Activated T-cell treated with anti-CD3 and anti-CD28 coated beads, Interleukin-2, amount 50 U/mL, for 24 hours (primary cell): ENCODE measurements at places on chromosomes 7 and 10.

- DNase-seq, result no peak
Measured at GRCh38 chr7:1725199-1725690, 55.2 kb downstream of the ELFN1 start.

DNA sequence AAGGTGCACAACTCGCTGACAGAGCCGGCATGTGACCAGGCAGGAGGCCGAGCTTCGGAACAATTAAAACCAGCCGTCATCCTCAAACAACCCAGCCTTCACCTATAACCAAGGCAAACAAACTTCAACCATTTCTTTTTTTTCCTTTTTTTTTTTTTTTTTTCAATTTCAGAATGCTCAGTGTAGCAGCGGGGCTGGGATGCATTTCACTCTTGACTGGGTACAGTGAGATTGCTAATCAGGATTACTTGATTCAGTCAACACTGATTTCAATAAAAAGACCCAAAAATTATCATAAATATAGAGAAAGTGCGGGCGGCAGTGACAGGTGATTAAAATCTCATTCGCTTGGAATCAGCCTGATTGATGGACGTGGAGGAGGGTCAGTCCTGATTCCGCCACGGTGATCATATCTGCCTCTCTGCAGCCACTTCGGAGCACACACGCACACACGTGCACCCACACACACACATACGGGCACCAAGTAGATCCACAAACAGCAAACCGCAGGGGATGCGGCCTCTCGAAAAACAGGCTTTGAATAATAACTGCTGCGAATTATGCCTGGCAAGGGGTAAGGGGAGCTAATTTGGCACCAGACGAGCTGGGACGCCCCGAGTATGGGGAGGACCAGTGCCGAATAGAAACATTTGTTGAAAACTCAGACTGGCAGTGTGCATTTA is 31.2 kb downstream of the EBF3 start:
- no peak for DNase-seq

DNA sequence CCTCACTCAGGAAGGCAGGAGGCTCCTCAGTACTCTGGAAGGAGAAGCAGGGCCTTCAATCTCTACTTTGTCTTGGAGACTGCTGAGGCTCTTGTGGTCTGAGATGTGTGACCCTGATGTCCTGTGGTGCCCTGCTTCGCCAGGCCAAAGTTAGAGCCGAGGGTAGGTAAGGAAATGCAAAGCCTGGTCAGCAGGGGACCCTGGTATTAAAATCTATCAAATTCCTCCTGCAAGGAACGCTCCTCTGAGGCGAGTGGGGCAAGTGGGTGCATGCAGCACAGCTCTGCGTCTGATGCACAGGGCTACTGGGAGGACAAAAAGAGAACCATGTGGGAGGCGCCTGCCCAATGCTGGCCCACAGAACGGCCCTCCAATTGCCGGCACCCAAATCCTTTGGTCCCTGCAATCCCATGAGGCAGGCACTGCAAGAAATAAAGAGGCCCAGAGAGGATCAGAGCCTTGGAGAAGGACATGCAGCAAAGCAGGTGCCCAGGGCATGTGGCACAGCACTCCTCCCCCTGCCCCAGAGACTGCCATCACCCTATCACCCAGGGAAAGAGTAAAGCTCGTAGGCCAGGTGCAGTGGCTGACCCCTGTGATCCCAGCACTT is 23.1 kb upstream of the ZMIZ1 start:
- DNase-seq, result peak; percentile 25

- no peak for DNase-seq
Measured at GRCh38 chr10:110872984-110873923, 1.5 kb downstream of the PDCD4 start.

DNA sequence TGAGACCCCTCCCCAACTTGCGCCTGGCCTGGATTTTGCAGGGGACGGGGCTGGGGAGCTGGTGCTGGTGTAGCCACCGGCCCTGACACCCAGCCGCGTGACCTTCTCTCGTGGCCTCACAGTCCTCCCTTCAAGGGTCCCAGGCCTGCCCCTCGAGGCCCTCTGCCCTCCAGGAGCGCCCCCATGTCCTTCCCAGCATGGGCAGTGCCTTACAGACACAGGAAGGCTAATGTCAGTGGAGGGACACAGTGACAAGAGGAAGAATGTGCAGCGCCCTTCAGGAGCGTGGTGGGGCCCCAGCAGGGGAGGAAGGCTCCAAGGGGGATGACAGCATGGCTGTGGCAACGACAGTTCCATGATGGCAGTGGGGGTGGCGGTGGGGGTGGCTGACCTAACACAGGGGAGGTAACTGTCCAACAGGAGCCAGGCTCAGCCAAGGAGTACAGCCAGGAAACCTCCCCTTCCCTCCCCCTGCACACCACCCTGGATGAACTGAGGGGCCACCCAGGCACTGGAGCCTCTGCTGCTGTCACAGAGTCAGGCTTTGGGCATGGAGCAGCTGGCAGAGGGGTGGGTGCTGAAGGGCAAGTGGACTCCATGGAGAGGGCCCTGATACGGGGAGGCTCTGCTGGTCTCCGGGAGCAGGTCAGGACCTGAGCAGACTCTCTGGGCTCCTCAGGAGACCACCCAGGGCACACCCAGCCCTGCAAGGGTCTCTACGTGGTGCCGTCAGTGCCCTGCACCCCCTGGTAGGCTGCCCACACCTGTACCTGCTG is 76.0 kb upstream of the RET start:
- DNase-seq, result no peak

- no peak for DNase-seq
Measured at GRCh38 chr7:55555160-55555559, 17.1 kb downstream of the VOPP1 start.

- no peak for DNase-seq
Measured at GRCh38 chr7:44134943-44135628, 6.0 kb downstream of the MYL7 start.

- no peak for DNase-seq
Measured at GRCh38 chr7:2222516-2222915, 10.2 kb downstream of the MAD1L1 start.

- no peak for DNase-seq
Measured at GRCh38 chr10:118473305-118473960, 122.0 kb downstream of the PRLHR start.

- DNase-seq, result no peak
Measured at GRCh38 chr7:51033727-51034520, 251.2 kb upstream of the GRB10 start.

DNA sequence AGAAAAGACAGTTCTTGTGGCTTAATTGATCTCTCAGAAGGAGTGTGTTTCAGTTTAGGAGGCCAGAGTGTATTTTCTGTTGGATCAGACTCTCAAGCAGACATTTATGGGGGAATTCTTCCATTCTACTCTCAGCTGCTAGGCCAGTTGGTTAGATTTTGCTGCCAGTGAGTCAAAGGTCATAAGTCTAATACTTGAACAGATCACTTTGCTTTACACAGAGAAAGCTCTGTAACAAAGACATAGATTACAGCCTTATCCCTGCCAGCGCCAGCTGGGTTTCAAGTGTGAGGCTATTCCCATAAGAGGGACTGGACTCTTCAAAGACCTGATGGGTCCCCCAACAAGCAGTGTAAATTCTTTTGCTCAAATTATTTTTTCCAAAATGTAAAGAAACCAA is 145.6 kb upstream of the SEMA3C start:
- DNase-seq, result no peak

- DNase-seq, result no peak
Measured at GRCh38 chr7:85183296-85183695, 3.6 kb downstream of the SEMA3D start.

DNA sequence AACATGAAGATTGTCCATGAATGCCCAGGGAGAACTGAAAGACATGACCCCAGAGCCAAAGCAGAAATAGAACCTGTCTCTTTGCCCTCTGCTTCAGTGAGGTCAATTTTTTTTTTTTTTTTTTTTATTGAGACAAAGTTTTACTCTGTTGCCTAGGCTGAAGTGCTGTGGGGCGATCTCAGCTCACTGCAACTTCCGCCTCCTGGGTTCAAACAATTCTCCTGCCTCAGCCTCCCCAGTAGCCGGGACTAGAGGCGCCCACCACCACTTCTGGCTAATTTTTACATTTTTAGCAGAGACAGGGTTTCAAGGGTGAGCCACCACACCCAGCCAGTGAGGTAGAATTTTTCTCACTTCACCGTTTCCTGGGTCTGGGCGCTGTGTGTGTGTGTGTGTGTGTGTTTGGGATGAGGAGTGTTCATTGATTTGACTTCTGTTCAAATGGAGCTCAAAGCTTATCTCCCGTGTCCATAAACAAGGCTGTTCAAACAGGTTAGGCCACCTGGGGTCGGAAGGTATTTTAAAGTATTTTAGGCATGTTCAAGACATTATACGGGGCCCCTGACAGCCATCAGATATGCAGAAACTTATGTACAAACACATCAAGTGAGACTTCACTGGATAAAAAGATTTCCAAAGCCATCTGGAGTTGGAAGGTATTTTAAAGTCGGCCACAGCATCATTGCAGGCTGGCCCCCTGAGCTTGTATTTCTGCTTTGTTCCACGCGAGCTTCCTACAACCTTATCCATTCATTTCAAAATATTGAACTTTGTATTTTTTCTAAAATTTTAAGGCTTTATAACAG is 93.8 kb downstream of the MAP3K8 start:
- no peak for DNase-seq

- DNase-seq, result no peak
Measured at GRCh38 chr7:17633067-17633466, 307.2 kb downstream of the SNX13 start.

DNA sequence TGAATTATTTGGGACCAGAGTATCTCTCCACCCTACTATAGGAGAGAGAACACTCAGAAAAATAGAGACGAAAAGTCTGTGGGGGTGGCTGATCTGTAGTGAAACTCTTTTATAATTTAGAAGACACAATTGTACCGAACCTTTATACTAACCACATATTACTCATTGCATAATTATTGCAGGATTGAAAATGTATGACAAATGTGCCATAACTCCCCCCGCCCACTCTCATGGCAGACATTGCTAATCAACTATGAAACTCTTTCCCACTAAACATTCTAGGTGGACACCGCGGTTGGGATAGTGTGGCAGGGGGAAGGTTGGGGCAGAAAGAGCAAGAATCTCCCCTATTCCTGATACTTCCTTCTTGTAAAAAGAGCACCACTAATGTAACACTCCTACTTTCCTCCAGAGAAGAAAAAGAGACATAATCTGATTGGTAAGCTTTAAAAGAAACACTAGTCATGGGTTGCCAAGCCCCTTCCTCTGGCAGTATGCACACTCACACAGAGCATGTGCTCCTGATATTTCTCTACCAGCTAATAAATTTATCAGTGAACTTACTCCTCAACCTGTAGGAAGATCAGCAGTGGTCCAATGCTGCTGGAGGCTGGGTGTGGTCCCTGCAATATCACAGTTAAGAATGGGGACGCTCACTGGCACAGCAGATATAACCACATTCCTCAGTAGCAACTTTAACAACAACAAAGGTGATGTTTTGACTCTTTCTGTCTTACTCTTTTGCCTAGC is 18.7 kb upstream of the ARID5B start:
- peak; percentile 75 for DNase-seq

DNA sequence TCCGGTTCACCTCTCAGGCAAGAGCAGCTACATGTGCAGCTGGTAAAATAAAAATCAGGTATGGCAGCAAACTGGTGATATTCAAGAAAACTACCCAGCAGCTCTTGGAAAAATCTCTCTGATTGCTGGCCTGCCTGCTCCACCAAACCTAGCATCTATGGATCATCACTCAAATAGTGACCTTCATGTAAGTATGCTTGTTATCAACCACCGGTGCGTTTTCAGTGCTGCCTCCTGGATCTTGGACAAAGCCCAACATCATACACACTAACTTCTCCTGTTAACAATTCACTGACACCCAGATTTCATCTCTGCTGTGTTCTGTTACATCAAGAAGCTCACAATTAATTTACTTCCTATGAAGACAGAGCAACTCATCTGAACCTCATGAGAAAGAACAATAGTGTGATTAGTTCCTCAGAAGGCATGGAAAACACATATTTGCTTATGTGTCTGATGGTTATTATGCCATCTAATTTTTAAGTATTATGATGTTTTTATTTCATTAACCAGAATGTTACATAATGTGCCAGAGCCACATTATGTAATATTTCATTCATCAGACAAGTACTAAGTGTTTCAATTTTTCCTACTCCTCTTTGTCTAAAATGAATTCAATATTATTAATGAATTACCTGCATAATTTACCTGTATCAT is 8.8 kb downstream of the CDK6 start:
- no peak for DNase-seq

DNA sequence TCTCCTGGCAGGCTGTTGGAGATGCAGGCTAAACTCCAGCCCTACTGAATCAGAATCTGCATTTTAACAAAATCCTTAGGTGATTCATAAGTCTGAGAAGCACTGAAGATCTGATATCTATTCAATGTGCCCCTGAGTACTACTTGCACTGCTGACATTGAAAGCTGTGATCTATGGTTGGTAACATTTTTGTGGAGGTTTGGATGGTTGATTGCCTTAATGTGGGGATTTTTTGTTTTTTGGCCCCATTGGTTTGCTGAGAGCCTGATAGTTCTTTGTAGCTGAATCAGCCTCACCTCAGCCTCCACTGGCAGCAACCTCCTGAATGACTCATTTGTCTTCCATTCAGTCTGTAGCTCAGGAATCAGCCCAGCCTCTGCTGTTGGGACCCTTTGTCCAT is 14.7 kb upstream of the LRRN3 start:
- DNase-seq, result no peak

DNA sequence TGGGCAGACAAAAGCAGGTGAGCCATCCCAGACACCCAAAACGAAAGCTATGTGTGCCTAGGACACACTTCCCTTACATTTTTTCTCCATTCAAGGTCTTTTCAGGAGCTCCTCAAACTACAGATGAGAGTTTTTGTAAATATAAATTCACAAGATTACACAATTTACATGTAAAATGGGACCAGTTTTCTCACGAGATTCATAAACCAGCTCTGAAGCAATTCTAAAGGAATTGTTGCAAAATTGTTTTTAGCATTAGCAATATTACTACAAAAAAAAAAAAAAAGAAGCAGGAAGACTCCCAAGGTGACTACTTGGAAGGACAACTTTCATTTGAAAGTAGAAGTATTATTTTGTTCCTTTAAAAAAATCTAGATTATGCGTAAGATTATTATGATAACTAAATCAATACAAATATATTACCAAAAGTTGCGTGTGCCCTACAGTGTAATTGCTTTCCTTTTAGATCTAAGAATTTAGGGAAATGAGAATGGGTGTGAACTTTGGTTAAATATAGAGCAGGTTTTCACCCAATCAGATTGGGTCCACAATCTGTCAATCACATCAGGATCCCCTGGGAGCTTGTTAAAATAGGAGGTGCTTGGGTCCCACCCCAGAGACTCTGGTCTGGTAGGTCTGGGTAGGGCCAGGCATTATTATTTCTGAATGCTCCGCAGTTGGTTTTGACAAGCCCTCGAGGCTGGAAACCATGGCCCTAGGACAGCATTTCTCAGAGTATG is 72.2 kb downstream of the TBXAS1 start:
- no peak for DNase-seq

- no peak for DNase-seq
Measured at GRCh38 chr10:29102233-29102632, 186.6 kb upstream of the LYZL1 start.
